ENCODE measurements at places on chromosomes 12 and 14.

GRCh38 chr12:99131751-99132199, 486.7 kb downstream of the APAF1 start:
- no peak for DNase-seq

DNA sequence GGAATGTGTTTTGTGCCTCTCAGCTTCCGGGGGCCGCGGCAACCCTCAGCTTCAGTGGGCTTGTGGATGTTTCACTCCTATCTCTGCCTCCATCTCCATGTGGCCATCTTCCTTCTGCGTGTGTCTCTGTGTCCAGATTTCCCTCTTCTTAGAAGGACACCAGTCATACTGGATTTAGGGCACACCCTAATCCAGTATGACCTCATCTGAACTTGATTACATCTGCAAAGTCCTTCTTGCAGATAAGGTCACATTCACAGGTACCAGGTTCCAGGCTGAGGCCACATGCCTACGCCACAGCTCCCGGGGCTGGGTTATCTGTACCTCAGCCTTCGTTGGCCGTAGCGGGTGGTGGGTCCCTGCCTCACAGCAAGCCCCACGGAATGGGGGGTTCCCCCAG, 68.9 kb downstream of the ZNF664 start:
- no peak for DNase-seq

DNA sequence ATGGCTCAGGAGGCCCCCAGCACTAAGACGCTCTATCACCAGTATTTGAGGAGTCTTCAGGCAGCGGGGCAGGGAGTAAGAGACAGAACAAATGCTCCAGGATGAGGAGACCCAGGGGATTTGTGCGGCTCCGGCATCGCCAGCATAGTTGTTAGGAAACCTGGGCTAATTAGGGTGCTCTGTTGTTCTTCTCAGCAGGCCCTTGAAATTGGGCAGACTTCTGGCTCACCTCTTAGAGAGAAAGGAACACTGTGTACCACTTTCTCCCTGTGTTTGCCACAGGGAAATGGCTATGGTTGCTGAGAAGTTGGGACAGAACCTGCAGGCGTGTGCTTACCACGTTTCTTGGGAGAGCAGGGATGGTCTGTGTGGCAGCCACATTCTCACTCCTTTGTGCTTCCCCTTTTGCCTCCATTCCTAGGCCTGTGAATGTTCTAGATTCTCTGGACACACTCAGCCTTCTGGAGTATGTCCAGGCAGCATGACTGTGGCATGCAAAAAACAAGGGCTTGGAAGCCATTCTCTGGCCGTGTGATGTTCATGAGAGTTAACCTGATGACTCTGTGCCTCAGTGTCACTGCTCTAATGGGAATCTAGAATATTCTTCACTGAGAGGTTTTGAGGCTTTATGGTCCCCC, 109.0 kb downstream of the CHST11 start:
- no peak for DNase-seq

GRCh38 chr12:112694065-112694464, 97.5 kb upstream of the RPH3A start:
- DNase-seq = no peak

GRCh38 chr14:95609398-95609990, 74.6 kb downstream of the GLRX5 start:
- peak; percentile 42 for DNase-seq

GRCh38 chr14:59253527-59253926, 65.1 kb downstream of the DAAM1 start:
- DNase-seq = no peak
